ENCODE measurements at places on chromosomes 4 and X.

DNA sequence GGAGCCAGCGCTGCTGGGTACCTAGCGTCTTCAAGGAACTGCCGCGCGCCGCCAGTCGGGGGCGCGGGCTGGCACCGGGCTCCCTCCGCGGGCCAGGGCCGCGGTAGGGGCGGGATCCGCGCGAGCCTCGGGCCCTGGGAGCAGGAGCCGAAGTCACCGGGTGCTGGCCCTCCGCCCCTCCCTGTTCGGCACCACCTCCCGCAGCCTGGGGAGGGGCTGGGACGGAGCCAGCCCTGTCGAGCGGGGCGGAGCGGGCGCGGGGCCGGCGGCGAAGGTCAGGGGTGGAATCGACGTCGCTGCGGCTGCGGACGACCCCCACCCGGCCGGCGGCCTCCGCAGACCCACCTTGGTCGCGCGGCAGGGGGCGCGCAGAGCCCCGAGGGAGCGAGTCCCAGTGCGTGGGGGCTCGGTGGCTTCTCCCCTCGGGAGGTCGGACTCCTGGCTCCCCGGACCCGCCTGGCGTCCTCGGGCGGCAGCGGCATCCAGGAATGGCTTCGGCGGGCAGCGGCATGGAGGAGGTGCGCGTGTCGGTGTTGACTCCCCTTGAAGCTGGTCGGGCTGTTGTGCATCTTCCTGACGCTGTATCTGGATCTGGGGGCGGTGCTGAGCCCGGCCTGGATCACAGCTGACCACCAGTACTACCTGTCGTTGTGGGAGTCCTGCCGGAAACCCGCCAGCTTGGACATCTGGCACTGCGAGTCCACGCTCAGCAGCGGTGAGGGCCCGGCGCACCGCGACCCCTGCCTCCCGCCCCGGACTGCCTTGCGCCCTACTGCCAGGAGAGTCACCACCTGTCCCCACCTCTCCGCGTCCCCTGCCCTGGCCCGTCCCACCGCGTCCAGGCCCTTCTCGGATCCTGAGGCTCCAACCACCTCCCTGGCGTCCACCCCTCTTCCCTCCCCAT is 50.5 kb upstream of the FAM47C start:
- no peak for DNase-seq

- no peak for DNase-seq
These were observed 290.6 kb upstream of the TAPT1 start for GRCh38 chr4:16516796-16517439.

DNA sequence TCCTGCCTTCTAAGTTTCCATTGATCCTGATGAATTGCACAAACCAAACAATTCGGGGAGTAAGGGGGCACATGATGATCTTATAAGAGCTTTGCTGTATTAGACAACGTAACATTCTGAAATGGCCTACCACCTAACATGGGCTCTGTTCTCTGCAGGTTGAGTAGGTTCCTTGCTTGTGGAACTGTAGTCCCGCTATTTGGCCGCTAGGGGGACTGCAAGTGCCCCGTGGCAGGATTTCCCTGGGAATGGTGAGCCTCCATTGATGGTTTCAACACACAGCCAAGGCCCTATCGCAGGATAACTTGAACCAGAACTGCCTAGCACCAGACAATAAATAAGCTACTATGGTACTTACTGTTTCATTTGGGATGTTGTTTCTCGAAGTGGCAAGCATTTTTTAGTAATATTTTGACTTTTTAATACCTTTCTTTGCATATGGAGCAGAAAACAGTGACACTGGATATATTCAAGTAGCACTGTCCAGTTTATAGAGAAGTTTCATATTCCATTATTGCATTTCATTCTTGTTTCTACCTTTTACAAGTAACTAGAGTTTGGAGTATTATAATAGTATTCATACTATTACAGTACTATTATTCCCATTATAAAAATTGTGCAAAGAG is 11.9 kb downstream of the AR start:
- no peak for DNase-seq

DNA sequence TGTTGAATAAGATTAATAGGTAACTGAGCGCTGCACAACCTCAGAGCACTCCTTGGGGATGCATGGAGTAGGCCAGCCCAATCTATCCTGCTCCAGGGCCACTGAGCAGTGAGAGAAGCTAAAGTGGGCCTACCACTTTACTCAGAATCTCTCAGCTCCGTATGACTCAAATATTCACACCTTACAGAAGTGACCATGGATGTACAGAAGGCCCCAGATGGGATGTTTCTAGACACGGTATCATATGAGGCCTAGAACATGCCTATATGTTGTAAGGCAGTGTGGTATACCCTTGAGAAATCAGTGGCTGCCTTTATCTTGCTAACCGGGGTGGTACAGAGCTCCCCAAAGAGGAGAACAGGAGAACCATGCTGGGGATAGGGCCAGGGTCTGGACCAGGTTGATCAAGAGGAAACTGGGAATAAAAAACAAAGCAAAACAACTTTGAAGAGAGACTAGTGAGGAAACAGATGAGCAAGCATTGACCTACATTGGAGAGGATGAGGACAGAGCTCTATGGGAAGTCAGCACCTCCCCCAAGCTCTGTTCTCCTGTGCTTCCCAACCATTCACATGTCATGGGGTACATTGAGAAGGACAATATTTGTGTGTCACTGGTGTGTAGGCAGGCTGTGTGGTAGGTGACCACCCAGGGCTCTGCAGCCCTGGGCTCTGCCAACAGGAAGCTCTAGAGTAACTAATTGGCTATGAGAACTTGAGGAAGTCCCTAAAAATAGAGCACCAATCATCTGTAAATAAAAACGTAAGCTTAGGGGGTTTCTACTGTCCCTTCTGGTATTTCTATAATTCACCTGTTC is 31.4 kb downstream of the HOPX start:
- no peak for DNase-seq

DNA sequence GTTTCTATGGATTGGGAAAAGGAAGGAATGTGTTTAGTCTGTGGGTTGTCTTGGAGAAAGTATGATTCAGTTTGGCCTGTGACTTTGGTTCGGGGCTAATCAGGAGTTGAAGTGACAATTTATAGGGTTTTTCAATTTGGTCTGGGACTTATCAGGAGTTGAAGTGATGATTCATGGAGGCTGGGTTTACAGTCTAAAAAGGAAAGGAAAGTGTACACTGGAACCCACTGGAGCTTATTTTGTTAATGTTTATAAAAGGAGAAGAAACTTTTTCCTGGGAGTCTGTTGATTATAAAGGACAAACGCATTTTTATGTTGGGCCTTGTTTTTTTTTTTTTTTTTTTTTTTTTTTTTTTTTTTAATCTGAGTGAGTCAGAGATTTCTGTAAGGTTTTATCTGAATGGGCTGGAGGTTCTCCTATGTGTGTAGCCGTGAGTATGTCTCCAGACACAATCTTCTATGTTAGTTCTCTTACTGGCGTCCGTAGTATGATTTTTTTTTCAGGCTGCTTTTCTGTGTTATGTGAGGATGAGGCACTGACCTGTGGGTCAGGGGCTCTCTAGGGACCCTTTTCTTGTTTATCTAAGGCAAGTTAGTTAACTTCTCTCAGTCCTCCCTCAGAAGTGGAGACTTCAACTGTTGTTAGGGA is 33.0 kb upstream of the RAB9B start:
- no peak for DNase-seq

GRCh38 chr4:184806229-184806550 is 19.6 kb downstream of the ACSL1 start:
- DNase-seq = no peak

DNA sequence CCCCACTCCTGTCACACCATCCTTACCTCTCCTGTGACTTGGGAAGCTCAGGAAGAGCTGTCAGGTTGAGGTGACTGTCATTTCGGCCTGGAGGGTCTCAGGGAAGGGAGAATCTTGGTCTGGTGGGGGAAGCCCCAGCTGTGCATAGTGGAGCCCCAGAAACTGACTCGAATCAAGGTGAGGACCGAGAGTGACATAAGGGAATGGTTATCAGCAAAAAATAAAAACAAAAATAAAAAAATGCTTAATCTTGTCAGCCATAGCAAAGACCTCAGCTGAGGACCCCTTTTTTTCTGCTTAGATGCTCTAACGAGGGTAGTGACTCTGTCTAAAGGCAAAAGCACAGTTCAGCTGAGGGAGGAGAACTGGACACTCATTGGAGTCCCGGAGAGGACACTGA is at the start of gene MAGEB17:
TSS of gene MAGEB17 (plus strand) at position 301 of the 400 bp plus-strand sequence. CDS start 2,902 bp downstream, outside the sequence.
- no peak for DNase-seq

- no peak for DNase-seq
These were observed 112.7 kb downstream of the ZAR1 start for GRCh38 chr4:48602763-48603162.

DNA sequence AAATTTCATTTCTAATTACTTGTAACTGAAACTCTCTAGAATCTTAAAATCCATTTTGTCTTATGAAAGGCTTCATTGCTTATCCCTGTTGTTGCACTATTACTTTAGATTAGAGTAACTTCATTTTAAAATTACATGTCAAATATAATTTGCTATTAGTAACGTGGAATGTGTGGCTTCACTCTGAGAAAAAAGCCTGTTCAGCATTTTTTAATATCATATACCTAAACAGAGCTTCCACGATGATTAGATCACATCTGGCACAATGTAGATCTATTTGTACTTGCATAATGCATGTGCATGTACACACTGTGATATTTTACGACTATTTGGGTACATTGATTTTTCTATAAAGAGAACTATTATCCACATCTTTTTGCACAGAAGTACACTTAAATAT is 648.1 kb downstream of the RPA4 start:
- DNase-seq = no peak

DNA sequence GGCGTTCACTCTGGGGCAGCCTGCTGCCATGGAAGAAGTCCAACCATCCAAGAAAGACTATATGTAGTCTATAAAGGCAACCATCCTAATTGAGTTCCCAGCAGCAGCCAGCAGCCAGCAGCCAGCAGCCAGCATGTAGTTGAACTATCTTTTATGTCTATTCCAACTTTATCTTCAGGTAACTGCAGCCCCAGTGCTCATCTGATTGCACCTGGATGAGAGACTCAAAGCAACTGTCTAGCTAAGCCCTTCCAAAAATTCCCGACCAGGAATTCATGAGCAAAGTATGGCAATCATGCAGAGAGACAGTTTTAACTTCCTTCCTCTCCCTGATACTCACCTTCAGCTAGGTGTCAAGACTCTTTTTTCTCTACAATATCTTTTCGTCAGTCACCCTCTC is 216.8 kb downstream of the ANTXR2 start:
- DNase-seq = no peak

DNA sequence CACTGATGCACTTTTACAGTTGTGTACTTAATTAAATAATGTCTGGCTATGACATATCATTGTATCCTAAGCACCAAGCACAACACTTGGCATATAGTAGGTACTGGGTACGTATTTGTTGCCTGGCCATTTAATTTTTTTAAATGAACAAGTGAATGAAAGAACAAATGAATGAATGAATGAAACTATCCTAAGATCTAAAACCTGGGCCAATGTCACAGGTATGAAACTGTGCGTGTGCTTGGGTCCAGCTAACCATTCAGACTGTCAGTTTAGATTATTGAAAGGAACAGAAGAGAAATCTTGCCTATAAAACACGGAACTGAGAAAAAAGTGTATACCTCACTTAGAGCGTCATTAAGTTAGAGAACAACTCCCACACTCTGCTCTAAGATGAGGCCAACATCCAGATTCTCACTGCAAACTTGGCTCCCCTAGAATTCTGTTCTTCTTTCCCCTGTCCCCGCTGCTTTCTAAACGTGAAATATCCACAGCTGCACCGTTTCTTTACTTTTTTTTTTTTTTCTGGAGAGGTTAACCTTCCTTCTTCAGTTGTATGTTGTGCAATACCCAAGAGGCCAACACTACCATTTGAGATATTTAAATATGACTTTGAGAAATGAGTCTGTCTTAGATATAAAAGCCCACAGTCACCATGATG is 17.3 kb upstream of the SEL1L3 start:
- no peak for DNase-seq

- DNase-seq = no peak
These were observed 17.6 kb downstream of the ARMCX2 start for GRCh38 chrX:101642093-101642492.

DNA sequence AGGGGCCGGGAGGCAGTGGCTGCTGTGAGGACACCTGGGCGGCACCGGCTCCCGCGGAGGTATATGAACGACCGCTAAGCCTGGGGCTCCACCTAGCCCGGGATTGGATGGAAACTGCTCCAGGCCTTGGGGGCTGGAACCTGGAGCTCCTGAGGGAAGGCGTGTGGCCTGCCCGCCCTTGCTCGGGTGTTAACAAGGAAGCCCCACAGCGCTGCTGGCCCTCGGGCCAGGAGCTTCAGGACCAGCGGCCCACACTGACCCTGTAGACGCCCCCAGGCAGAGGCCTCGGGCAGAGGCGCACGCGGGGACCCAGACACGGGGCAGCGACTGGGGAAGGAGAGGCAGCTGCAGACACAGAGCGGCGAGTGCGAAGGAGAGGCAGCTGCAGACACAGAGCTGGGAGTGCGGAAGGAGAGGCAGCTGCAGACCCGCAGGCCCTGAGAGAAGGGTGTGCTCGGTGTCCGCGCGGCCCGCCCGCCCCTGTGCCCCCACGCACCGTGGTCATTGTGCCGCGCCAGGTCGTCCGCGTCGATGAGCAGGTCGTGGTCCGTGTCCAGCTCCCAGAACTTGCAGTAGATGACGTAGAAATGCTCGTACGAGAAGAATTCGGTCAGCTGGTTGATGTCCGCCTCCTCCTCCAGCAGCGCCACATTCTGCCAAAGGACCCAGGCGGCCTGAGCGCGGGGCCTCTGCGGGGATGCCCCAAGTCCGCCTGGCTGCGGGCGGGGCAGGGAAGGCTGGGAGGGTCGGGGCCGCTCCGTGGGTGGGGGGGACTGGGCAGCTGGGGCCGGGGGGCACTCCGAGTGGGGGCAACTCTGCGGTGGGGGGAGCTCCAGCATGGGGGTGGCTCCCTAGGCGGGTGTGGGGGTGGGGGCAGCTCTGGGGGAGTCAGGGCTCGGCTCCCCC is 26.7 kb upstream of the GTPBP6 start:
- DNase-seq = no peak

DNA sequence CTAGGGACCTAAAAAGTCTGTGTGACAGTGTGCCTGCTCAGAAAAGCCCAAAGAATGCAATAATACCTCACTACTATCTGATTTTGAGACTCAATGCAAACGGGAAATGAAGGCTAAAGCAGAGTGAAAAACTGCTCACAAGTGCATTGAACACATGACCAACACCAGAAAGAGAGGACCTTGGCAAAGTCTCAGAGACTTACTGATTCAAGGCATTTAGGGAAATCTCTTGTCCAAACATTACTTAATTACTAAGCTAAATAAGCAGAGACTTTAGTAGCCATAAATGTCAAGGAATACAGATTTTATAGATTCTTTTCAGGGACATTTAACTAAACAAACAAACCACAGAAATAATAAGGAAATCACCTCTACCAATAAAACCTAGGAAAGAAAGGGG is 916.0 kb downstream of the FSTL5 start:
- no peak for DNase-seq

DNA sequence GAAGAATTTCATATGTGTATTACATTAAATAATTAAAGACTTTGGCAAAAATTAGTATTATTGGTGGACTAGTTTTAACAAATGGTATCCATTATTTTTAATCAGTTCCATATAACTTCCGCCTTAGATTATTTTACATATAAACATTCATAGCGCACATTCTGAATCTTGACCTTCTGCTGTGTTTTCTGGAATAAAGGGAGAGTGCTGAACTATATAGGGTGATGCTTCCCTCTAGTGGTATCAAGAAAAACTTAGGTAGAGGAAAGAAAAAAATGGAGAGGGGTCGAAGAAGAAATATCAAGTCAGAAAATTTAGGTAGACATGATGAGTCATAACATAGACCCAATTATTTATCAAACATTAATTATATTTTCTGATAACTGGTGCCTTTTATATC is 155.6 kb upstream of the PACRGL start:
- no peak for DNase-seq

- no peak for DNase-seq
These were observed 15.8 kb downstream of the TRPC3 start for GRCh38 chr4:121936101-121936500.

Data from CD4-positive, alpha-beta memory T cell (primary cell).